NCI-H1105 treated with DMSO at 0.1 percent for 48 hours (cell line): ENCODE measurements at places on chromosomes 5 and 9.

- no peak for DNase-seq
Measured at GRCh38 chr5:60010328-60010727, 116.8 kb upstream of the PDE4D start.

GRCh38 chr9:127183814-127184582, 61.6 kb upstream of the ANGPTL2 start:
- DNase-seq: no peak

- no peak for DNase-seq
Measured at GRCh38 chr5:133844836-133845235, 123.6 kb downstream of the C5orf15 start.

GRCh38 chr9:16342246-16343020, 528.0 kb downstream of the BNC2 start:
- DNase-seq: no peak

GRCh38 chr9:95366731-95367325, 49.3 kb upstream of the FANCC start:
- no peak for DNase-seq

DNA sequence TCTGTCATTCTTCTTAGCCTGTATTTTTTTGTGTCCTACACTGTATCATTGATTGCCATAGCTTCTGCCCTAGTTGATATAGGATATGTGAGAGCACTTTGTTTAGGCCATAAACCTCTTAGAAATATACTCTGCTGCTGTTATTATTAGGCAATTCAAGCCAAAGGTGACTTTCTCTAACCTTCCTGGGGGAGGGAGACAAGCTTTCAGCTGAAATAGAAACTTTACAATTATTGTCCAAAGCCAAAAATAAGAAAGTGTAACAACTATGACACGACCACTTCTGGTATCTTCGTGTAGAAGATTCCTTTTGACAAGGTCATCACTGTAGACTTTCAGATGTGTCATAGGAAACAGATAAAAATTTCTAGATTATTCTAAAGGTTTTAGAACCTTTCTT, 12.2 kb upstream of the CSNK1A1 start:
- no peak for DNase-seq

- peak; percentile 64 for DNase-seq
Measured at GRCh38 chr5:66828548-66829357, 232.6 kb downstream of the MAST4 start.

DNA sequence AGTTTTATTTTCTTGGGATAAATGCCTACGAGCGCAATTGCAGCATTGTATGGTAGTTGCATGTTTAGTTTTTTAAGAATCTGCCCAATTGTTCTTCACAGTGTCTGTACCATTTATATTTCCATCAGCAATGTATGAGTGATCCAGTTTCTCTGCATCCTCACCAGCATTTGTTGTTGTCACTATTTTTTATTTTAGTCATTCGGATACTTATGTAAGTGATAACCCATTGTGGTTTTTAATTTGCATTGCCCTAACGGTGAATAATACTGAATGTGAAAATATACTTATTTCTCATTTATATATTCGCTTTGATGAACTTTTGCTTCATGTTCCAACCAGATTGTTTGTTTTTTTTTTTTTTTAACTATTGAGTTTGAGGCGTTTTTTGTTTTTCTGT, 33.7 kb upstream of the PWWP2A start:
- no peak for DNase-seq
